Left cardiac atrium (tissue), 4 donors: ENCODE measurements at places on chromosomes 6 and 20. TPM values are rescaled to one million over a fixed set of nuclear protein-coding genes. Genes with fewer than 3 reads are reported as not detected.

DNA sequence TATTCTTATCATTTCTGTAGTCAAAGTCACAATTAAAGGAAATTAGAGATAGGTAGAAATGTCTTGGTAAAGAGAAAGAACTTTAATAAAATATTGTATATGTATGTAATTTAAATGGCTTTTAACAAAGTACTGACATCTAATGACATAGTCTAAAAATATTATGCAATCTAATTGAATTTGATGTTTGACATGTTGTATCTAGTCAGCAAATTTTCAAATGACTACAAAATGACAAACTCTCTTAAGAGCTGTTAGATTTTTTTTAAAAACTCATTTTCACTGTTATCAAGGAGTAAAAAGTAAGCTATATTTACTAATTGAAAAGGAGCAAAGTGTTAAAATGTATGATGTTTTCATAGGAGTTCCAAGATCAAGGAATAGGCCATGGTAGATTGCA is 176.9 kb downstream of the MEI4 start:
- no peak for DNase-seq

DNA sequence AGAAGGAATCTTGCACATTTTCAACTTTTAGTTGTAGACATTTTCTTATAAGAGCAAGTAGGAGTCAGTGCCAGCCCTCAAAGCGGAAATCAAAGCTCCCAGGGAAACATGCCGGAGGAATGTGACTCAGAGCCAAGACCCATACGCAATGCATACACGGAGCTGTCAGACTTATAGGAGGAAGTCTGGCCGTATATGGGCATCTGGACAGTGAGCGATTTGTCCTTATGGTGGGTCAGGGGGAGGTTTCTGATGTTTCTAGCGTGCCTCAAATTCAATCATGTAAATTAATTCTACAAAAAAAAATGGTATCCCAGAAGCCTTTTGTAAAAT is 3.6 kb upstream of the CCN2 start:
- peak; percentile 56 for DNase-seq

Gene ORC3
- 21.2 TPM for total RNA-seq

- DNase-seq: no peak
Observed at GRCh38 chr6:157276134-157276532, 47.2 kb downstream of the TMEM242 start.

- DNase-seq: no peak
Observed at GRCh38 chr6:87574237-87574804, 15.5 kb downstream of the RARS2 start.

Gene ARHGAP40
- total RNA-seq: not detected

Gene OLIG3
- not detected for total RNA-seq
